ENCODE measurements at places on chromosomes 3 and 15.

DNA sequence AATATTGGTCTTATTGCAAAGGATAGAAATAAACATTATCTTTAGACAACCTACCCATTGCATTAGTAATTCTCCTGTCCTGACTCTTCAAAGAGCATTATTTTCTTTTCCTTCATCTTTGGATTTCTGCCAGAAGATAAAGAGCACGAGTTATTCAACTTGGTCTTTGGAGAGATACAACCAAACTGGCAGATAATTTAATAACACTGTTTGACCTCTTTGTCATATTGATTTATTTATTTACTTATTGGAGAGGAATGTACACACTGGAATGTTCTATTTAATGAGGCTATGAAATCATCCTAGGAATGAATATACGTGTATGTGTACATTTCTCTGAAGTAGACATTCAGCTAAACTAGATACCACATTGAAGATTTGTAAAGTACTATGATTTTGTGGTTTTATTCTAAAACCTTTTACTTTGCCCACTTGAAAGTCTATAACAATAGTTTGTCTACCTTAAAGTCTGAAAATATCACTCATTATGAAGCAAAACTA lies 462.1 kb downstream of the C3orf38 start:
- no peak for DNase-seq

- no peak for DNase-seq
These were observed 5.0 kb downstream of the SUCNR1 start for GRCh38 chr3:151878465-151878864.

DNA sequence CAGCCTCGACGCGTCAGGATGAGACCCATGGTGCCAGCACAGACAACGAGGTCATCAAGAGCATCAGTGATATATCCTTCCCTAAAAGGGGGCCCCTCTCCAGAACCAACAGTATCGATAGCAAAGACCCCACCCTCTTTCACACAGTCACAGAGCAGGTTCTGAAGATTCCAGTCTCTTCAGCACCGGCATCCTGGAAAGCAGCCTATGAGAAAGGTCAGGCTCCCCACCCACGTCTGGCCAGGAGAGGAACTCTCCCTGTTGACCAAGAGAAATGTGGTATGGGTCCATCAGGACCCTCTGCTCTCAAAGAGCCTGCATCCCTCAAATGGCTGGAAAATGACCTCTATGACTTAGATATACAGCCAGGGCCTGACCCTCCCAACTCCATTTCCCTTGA lies 11.6 kb downstream of the ANKRD34C start:
- DNase-seq = no peak

DNA sequence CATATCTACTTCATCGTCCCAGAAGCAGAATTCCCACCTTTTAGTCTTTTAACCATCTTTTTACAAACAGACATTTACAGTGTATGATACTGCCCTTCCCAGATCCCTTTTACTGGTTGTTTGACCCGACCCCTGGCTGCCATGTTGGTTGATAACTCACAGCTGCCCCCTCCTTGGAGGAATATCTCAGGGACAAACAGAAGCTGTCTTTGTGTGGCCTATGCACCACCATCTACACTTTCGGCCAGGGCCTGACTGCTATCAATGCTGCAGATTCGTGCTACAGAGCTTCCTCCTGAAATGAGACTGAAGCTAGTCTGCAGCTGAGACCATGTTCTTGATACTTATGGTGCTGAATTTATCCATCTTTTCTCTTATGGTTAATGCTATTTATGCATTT lies 6.6 kb upstream of the POLQ start:
- DNase-seq = no peak

DNA sequence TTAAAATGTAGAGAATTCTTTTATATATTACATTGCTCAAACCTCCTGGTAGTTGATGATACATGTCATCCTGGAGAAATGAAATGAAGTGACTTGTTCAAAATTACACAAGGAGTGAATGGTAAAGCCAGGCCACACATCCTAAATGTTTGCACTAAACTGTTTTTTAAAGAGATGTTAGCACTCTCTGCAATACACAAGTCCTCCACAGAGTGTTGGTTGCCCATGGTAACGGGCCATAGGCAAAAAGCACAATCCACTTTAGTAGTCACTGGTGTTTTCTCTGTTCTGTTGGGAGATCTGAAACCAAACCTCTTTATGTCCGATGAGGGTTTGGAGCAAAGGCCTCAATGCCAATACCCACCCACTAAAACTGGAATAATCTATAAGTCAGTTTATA lies 907.4 kb downstream of the NTRK3 start:
- DNase-seq = no peak

DNA sequence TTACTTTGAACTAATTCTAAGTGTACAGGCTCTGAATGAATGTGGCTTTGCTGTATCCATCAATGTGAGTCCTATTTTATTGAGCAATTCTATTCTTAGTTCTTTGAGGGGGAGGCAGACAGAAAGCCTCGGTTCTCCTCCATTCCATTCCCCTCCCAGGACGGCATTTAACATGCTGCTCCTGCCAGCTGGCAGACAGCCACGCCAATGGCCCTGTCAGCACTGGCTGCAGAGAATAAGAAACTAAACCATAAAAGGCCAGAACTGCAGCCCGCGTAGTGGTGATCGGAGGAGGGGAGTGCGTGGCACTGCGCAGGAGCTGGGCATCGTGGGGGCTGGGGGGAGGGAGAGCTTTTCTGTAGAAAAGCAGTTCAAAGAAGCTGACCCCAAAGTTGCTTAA lies 76.0 kb upstream of the HACD2 start:
- no peak for DNase-seq

DNA sequence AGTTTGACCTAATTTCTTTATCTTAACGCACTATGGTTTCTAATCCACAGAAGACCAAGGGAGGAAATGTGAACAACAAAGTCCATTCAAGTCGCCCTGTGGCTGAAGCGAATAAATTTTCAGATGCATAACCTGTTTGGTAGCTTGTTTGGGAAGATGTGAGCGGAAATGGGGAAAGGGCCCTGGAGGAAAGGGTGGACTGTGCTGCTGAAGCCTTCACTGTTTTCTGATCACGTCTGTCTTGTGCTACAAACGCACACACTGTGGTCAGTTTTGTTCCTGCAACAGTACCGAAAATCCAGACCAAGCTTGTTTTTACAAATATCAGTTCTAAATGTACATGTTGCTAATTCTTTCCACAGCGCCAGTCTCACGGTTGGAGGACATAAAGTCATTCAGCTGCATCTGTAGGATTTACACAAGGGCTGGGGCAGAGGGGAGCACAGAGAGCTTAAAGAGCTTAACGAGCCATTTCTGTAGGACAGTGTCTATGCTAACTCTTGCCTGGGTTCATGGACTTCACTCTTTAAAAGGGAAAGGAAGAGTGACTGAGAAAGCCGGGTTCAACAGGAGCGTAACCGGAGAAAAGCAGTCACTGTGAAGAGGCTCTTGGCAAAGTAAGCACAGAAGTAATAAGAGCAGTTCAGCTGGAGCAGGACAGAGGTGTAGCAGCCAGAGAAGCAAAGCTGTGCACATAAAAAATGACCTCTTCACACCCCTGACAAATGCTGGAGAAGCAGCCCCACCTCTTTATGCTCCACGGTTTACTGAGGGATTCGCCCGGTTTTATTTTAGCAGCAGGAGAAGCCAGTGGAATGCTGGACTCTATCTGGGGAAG lies 66.6 kb downstream of the USF3 start:
- DNase-seq = no peak
